Amniotic epithelial cell (primary cell): ENCODE measurements at places on chromosomes 13 and 19.

- DNase-seq: peak; percentile 51
These were observed 659 bp downstream of the ERF start for GRCh38 chr19:42254089-42254849.

DNA sequence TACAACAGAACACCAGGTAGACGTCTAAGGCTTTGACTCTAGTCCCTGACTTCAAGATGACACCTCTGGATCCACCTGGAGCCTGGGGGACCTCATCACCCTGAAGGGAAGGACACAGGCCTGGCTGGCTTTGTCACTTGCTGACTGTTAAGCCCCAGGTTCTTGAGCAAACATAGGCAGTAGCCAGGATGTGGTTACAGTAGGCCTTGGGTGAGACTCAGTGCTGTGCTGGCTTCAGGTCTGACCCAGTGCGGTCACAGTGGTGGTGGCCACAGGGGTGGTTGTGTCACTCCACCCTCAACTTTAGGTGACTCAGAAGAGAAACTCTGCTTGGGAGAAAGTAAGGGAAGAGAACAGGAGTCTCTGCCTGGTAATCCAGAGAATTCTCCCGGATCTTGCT, 497.8 kb downstream of the UQCRFS1 start:
- DNase-seq: no peak

- peak; percentile 51 for DNase-seq
These were observed 1.7 kb downstream of the IRS2 start for GRCh38 chr13:109784590-109785140.

DNA sequence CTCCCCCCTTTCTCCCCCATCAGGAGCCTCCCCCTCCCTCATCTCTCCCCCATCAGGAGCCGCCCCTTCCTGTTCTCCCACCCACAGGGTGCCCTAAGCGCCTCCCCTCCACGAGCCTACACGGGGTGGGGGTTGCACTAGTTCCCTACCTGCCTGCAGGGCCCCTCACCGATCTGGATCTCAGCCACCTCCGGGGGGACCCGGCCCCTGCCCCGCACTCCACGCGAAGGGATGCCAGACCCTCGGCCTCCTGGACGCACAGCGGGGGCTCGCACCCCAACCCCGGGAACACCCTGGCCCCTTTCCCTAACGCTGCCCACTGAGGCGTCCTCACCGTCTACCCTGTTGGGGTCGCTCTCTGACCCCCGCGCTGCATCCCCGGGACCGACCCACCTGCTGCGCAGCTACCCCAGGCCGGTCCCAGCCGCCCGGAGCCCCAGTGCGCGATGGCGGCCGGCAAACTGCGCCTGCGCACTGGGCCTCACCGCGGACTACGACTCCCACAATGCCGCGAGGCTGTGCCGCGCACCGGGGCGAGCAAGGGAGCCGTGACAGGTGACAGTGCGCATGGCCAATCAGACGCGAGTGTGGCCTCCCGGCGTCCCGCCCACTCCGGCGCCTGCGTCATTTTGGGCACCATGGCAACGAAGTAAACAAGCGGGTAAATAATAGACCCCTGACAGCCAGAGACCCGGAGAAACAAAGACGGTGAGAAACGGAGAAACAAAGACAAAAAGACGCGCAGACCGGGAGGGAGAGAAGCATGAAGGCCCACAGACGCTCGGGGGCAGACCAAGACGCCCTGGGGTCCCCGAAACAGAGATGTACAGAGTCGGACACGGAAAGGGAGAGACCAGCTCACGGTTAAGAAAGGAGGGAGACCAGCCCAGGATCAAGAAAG, at the start of gene ZSCAN18:
Gene ZSCAN18, minus strand, starts transcription at position 451 of the 901 bp plus-strand sequence. CDS start 7,964 bp downstream, outside the sequence.
- DNase-seq: peak; percentile 90

- DNase-seq: peak; percentile 74
These were observed 328.1 kb downstream of the SLITRK5 start for GRCh38 chr13:87999240-87999700.
